ENCODE measurements at places on chromosomes 16 and 17. TPM values are rescaled to one million over a fixed set of nuclear protein-coding genes. Genes with fewer than 3 reads are reported as not detected.

Gene CRYM
- total RNA-seq: 0.23 TPM

- no peak for DNase-seq
These were observed 81.1 kb upstream of the LHX1 start for GRCh38 chr17:36856222-36856621.

GRCh38 chr16:53822936-53823529 lies 119.1 kb downstream of the FTO start:
- DNase-seq: peak; percentile 1

- no peak for DNase-seq
These were observed 407.5 kb upstream of the HSBP1 start for GRCh38 chr16:83400234-83400633.

DNA sequence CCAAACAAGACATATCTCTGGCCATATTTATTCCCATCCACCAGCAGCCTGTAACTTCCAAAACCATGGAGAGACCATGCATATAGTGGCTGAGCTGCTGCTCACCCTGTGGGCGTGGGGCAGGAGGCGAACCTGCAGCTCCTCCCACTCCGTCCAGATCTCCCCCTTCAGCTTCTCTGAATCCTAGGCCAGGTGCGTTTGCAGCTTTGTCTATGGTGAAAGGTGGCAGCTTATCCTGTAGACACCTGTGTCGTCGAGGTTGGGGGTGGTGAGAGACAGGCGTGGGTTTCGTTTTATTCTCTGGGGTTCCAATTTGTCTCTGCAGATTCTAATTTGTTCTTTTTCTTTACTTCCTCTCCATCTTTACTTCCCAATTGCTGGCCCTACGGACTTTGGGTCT lies 9.7 kb upstream of the ANKS4B start:
- no peak for DNase-seq
